ENCODE measurements at places on chromosomes 11 and 22.

GRCh38 chr11:17923217-17923616 lies 89.6 kb downstream of the SERGEF start:
- DNase-seq: no peak

- no peak for DNase-seq
These were observed 123.1 kb downstream of the MPPED1 start for GRCh38 chr22:43534916-43535315.

GRCh38 chr11:86818462-86819192 lies 18.3 kb downstream of the PRSS23 start:
- no peak for DNase-seq

DNA sequence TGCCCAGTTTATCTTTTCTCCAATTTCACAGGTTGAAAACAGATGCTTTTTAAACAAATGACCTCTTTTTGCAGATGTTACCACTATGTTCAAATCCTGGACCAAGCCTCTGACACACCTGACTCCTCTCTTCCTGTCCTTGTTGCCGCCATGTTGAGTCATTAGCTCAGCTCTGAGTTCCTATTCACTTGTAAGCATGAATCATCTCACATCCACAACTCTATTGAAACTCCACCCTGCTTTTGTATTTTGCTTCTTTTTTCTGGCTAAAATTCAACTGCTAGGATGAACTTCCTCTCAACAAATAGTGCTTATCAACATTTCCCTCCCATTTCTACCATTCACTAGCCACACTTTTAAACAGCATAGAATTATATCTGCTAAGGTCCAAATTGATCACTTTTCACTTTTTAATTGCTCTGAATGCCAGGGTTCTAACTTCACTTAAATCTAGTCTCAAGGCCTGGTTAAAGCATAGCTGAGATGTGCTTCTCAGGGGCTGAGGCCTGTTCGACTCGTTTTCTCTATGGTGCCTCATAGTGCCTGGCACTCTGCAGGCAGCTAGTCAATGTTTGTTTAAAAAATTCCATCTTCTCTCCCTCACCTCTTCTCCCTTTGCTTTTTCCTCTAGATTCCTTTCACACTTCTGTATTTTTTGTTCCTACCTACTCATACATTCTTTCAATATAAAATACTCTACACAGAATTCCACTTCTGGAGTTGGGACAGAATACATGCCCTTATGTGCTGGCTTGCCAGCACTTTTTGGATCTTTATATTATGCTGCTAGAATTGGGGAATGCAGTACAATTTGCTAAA lies 3.9 kb downstream of the JOSD1 start:
- peak; percentile 30 for DNase-seq

DNA sequence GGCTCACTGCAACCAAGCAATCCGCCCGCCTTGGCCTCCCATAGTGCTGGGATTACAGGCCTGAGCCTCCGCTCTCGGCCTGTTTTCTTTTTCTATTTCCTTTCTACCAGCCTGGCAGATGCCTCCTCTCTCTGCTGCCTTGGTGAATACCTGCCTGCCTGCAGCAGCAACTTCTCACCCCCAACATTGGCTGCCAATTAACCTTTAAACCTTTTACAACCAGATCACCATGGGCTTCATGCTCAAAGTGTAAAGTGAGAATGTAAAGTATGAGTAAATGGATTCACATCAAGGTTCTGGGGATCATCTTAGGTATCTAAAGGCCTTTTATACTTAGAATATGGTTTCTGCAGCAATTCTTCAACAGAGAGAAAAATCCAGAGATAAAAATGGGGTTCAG lies 13.0 kb upstream of the FCHSD2 start:
- DNase-seq: no peak

GRCh38 chr11:1229471-1230120 lies 6.7 kb downstream of the MUC5B start:
- no peak for DNase-seq

- no peak for DNase-seq
These were observed 1.4 kb upstream of the NEFH start for GRCh38 chr22:29478326-29479276.

DNA sequence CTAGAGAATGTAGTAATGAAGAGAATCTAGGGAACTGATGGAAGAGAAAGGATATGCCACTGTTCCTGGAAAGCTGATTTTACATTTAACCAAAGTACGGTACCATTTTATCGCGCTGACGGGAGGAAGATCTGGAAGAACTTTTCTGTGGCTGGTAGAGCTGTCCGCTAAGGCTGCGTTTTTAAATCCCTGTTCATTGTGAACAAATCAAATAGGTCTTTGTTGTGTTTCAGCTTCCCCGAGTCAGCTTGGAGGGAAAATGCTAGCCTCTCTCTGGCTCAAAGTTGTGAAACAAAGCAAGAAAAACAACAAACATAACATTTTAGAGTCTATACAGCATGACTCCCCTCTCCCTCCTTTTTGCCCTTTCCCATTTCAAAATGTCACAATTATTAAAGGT lies 34.4 kb downstream of the FBXO7 start:
- no peak for DNase-seq

- no peak for DNase-seq
These were observed 108.4 kb downstream of the GALNT18 start for GRCh38 chr11:11513422-11513821.

GRCh38 chr11:10076458-10077141 lies 217.4 kb downstream of the SBF2 start:
- no peak for DNase-seq

- DNase-seq: no peak
These were observed 123.9 kb upstream of the OPCML start for GRCh38 chr11:133656082-133656635.

DNA sequence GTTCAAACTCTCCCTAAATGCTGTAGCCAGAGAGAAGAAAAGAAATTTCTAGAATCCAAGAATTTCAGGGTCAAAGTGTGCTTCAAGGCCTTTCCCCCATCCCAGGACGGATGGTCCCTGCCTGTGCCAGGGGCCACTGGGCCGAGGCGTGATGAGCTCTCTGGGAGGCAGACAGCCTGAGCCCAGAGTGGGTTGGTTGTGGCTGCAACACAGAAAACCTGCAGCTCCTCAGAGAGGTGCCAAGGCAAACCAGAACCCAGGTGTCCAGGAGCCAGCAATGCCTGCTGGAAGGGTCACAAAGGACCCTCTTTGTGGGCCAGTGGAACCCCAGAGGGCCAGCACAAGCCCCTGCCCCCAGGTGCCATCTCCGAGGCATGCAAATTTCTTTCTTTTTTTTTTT lies 2.6 kb upstream of the APOL6 start:
- no peak for DNase-seq

DNA sequence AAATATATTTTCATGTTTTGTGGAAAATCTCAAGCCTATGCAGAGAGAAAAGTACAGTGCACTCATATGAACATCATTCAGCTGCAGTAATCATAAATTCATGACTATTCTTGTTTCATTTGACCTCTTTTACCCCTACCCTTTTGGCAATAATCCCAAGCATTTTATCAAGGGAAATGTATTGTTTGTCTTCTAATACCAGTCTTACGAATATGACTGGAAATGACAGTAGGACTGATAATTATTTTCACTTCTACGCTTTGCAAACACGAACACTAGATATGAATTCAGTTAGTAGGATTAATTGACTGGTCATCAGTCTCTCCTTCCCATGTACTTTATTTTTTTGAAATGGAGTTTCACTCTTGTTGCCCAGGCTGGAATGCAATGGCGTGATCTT lies 90.3 kb downstream of the MTMR3 start:
- no peak for DNase-seq

GRCh38 chr22:45212992-45213751 lies 27.5 kb downstream of the KIAA0930 start:
- DNase-seq: no peak

DNA sequence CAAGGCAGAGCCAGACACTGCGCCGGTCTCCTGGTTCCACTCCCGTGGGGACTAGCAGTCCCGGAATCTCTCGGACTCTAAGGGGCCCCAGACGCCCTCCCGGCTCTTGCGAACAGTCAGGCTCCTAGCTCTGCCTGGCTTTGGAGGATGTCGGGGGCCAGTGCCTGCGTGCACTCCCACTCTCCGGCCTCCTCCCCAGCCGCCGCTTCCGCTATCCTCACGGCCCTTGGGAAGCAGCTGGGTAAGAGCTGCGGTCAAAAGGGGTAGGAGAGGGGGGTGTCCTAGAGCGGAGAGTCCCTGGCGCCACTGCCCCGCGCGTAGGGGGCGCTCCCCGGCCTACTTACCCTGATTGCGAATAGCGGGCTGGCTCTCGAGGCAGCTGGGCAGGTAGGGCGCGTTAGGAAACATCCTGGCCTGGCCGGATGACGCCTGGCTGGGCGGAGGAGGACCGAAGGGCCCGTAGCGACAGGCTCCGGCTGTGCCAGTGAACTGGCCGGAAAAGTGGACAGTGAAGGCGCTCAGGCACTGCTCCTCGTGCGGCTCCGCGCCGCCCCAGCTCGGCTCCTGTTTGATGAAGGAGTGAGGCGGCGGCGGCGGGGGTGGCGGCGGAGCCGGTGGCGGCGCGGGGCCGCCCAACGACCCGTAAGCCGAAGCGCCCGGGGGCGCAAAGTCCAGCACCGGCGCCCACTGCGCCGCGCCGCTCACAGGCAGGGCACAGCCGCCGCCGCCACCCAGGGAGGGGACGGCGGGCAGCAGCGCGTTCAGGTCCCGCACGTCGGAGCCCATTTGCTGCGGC lies 785 bp downstream of the WT1 start:
- no peak for DNase-seq
